ENCODE measurements at places on chromosomes 3 and 15. TPM values are rescaled to one million over a fixed set of nuclear protein-coding genes. Genes with fewer than 3 reads are reported as not detected.

Gene VWA5B2
- polyA plus RNA-seq: not detected

Gene NT5DC2
- polyA plus RNA-seq: 95.1 TPM

- DNase-seq: no peak
These were observed 87.4 kb upstream of the C15orf39 start for GRCh38 chr15:75114327-75114726.

DNA sequence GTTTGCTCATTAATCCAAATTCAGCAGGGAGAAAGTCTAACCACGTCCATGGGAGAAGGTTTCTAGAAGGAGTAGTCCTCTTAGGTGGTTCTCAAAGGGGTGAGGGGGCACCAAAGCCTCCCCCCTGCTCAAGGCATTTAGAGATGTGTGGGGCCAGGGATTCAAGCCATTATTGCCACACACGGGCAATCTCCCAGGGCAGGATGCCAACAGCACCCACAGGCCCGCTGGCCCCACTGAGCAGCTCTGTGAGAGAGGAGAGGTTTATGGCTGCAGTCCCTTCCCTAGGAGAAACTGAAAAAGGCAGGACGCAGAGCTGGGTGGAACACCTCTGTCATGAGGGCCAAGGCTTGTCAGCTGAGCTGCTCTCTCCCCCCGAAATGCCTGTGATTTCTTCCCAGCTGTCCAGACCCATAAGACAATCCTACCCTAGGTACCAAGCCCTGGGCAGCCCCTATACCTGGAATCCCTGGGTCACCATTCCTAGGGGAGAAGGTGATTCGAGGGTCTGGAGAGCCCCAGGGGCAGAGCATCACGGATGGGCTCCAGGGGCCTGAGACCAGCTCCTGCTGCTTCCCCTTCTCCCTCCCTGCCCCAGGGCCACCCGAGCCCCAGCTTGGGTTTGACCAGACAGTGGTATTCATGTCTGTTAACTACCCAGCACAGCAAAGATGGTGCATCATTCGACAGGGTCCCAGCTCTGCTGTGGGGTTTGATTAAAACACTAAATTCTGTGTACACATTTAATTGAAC, 39.0 kb downstream of the WHAMM start:
- DNase-seq: no peak

Gene CEP70
- polyA plus RNA-seq: 11.5 TPM

DNA sequence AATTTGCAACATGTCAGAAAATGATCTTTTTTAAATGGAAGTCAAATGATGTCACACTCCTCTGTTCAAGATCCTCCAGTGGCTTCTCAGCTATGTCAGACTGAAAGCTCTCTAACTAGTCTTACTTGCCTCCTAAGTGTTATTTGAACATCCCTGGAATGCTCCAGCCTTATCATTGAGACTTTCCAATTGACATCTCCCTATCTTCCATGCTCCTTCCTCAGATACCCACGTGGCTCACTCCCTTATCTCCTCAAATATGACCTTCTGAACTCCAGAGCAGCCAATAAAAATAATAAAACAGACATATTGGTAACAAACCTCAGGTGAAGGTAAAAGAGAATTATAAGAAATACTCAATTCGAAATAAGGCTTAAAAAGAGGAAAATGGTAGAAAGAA, 25.5 kb upstream of the AADAC start:
- DNase-seq: no peak

Gene PPP1R14D
- polyA plus RNA-seq: not detected

Gene CFAP92
- 0.12 TPM for polyA plus RNA-seq

DNA sequence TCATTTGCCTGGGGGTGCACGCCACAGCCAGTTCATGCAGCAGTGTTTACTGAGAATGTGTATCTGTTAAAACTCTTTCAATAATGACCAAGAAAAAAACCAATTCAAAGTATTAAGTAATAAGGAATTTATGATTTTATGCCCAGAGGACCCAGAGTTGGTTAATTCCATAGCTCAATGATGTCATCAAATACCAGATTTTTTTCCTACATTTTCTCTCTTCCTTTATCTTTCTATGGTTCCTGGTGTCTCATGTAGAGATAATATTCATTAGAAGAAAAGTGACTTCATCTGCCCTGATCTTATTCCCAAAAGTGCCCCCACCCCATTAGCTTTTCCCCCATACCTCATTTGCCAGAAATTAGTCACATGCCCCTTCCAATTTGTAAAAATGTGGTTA, 44.6 kb upstream of the LMCD1 start:
- no peak for DNase-seq

Data from heart right ventricle (tissue), 16 donors.